ENCODE measurements at places on chromosomes 1 and 21. TPM values are rescaled to one million over a fixed set of nuclear protein-coding genes. Genes with fewer than 3 reads are reported as not detected.

DNA sequence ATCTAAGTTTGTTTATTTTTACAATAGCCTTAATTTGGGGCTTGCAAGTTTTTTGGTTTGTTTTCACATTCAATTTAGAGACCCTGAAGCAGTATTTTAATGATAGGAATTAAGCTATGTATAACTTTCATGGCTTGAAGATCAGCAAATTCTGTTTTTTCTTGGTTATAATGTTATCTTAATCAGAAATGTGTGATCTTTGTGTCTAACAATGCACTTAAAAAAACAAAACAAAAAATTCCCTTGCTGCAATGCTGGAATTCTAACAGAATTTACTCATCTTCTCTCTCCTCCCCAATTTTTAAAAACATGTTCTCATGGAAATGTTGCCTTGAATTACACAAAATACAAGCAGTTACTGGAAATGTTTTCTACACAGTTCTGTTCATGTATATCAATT is 113.1 kb downstream of the OLFML2B start:
- DNase-seq: no peak

GRCh38 chr1:25064465-25065240 is 134.6 kb upstream of the RUNX3 start:
- DNase-seq: no peak

GRCh38 chr1:183571678-183572268 is 18.5 kb downstream of the NCF2 start:
- no peak for DNase-seq

- no peak for DNase-seq
Measured at GRCh38 chr1:204188959-204189639, 7.2 kb downstream of the KISS1 start.

DNA sequence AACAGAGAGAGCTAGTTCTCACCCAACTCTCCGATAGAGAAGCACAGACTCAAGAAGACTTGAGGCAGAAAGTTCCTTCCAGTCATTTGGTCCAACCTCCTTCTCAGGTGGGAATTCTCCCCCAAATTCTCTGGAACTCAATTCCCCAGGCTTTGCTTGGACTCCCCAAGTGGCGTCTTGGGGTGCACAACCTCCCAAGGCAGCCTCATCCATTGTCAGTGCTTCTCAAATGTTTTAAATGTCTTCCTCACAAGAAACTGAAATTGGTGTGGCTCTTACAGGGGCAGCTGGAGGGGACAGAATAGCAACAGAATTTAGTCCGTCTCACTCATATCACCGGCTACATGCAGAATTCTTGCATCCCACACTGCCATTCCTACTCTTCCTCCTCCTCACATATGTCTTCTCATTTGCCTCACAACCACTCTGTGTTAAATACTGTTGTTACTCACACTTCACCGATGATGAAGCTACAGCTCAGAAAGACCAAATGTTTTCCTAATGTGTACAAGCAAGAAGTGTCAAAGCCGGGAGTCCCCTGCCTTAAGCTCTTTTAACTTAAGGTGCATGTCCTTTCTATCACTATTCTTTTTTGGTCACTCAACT is 33.4 kb upstream of the CD84 start:
- no peak for DNase-seq

BCAR3 gene
- total RNA-seq: 30.3 TPM

Measured in mesenteric fat pad (tissue), 1 donor.